Calu3 (cell line): ENCODE measurements at places on chromosomes 1 and 21.

DNA sequence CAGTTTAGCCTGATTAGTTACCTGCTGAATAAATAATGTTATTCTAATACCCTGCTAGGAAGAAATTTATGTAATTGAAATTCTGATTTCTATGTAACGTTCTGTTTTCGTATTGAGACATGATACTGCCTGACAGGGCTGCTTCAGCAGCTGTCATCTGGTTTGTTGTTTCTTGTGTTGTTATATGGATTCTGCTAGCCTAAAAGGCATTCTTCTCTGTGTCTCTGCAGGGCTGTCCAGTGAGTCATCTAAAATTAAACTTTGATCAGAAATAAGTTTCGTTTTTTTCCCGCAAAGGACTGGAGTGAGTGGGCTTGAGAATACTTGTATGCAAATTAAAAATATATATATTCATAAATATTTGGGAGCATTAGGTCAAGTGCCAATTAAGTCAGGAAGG lies 93.0 kb downstream of the DYRK1A start:
- peaks cover 56% of the 10 kb centered on the region for H3K4me1 ChIP-seq
- peaks cover 6% of the 10 kb centered on the region for H3K36me3 ChIP-seq
- no peaks in the 10 kb centered on the region for H3K27me3 ChIP-seq
- H3K4me3 ChIP-seq: no peak overlapping the region
- H3K27ac ChIP-seq: no peak overlapping the region

GRCh38 chr1:193367863-193368262 lies 181.4 kb upstream of the B3GALT2 start:
- no peak overlapping the region for H3K4me3 ChIP-seq
- H3K27ac ChIP-seq: no peak overlapping the region
- DNase-seq: no peak
- no peaks in the 10 kb centered on the region for H3K4me1 ChIP-seq
- no peaks in the 10 kb centered on the region for H3K27me3 ChIP-seq

DNA sequence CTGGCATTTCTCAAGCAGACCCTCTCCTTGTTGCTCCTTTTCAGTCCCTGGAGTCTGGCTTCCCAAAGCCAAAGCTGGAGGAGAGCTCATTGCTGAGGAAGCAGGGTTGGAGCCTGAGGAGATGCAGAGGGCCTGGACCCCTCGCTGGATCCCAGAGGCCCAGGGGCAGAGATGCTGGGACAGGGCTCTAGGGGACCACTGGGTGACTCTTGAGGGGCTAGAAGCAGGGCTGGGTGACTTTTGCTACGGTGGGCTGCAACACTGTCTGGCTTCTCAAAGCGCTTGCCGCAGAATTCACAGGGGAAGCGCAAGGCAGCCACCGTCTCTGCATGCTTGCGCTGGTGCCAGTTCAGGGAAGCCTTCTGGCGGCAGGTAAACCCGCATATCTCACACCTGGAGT lies 8.8 kb downstream of the ZNF692 start:
- H3K36me3 ChIP-seq: peaks cover 25% of the 10 kb centered on the region
- no peaks in the 10 kb centered on the region for H3K4me1 ChIP-seq
- DNase-seq: no peak

DNA sequence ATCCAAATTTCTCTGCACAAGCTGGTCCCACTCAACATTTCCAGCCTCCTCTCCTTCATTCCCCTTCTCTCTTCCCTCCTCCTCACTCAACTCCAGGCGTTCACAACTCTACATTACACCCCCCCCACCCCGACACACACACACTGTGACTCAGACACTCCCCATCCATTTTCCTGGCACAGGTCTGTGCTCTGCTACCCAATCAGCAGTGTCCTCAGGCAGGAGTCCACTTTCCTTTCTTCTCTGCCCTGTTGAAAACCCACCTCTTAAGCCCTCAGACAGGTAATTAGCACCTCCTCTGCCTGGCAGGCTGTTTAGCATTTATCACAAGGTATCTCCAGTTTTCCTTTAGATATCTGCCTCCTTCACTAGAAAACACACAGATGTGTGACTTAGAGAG lies 8.8 kb upstream of the LMX1A start:
- no peaks in the 10 kb centered on the region for H3K36me3 ChIP-seq
- peaks cover 79% of the 10 kb centered on the region for H3K27me3 ChIP-seq
- H3K27ac ChIP-seq: no peak overlapping the region
- H3K4me1 ChIP-seq: no peaks in the 10 kb centered on the region
- DNase-seq: no peak
- H3K4me3 ChIP-seq: no peak overlapping the region
